Hippocampal formation (tissue), 2 donors: ENCODE measurements at places on chromosomes 1 and 21.
A peak's percentile ranks its signal among the peaks of the same experiment; 100 is the strongest.

- DNase-seq = no peak
These were observed 18.4 kb upstream of the RPL11 start for GRCh38 chr1:23673086-23673813.

GRCh38 chr21:42460391-42461184 is 35.4 kb downstream of the RSPH1 start:
- DNase-seq = no peak

- DNase-seq = no peak
These were observed 25.0 kb downstream of the PTPN22 start for GRCh38 chr1:113846391-113847035.

DNA sequence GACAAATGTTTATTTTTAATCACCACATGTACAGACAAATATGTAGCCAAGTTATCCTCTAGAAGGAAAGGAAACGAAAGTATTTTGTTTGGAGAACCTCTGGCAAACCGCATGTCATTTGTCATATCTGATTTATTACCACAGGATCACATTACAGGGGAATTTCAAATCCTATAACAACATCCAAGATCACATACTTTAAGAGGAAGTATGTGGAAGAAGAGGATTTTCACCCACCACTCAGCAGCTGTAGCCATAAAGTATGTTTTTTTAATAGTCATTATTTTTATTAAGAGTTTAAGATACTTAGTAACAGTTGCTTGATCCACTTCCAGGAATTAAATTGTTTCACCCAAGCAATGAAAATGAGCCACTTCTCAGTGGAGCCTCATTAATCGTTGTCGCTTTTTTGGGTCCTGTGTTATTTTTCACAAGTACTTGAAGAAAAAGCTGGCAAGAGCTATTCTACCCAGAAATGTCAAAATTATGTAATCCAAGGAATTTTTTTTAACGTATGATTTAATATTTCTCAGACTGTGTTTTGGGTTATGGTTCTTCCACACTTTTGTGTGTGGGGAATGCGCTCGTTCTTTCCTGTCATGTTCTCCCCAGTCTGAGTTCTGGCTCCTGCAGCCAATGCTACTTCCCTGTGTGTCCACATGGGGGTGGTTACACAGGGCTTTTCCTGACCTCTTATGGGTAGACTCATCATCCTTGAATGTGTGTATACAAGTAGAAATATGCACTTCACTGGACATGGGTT is 6.9 kb downstream of the SERTAD4 start:
- DNase-seq = peak; percentile 56

DNA sequence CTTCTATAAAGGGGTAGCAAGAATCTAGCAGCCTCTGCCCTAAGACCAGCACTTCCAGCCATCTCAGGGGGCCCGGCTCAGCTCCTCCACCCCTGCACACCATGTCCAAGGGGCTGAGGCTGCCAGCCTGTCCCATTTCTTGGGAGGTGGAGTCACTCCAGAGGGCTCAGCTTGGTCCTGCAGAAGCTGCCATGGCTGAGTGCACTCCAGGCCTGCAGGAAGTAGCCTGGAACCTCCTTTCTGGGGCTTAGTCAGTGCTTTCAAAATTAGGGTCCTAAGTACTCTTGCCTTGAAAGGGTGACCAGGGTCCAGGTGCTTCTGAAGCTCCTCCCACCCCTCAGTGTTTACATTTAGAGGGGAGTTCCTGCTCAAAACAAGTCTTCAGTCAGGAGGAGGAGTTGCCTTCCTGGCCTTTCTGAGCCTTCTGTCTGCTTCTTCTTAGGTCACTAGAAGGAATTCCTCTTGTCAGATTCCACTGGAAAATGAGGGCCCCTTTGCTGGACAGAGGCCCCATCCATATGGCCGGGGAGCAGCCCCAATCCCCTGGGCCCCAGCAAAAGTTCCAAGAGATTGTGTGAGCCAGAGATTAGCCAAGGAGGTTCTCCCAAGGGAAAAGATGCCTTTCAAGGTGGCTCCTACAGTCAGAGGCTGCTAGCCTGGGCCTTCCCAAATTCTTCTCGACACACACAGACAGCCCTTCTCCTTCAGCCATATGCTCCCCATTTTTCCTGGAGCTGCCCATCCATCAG is 128.1 kb upstream of the VAMP3 start:
- no peak for DNase-seq

DNA sequence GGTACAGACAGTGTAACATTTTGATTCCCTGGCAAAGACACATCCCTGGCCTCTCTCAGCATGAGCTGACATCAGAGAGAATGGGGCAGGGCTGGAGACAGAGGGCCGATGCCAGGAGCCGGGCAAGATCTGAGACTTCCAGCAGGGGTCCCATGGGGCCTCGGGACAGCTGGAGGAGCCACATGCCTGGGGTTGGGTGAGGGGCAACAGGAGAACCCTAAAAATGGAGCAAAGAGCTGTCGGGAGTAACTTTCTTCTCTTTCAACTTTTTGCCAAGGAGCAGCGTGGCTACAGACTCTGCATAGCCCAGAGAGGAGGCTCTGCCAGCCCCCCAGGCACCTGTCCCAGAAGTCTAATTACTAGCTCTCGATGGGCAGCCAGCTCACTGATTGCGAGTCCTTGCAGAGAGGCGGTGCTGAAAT is 130.8 kb downstream of the LACTBL1 start:
- peak; percentile 35 for DNase-seq

DNA sequence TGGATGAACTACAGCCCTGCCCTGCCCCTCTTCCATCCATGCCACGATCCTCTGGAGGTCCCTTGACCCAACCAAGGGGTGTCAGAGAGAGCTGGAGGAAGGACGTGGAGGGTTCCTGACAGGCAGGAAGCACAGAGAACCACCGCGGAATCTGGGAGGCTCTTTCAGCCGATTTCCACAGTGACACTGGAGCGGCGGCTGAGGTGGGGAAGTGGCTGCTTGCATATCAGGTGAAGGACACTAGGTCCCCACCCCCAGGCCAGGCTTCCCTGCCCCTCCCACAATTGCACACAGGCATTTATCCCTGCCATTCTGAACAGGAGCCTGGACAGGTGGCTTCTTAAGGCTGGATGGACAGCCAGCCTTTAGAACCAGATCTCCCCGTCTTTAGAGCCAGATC is 17.5 kb downstream of the LRRC71 start:
- no peak for DNase-seq

DNA sequence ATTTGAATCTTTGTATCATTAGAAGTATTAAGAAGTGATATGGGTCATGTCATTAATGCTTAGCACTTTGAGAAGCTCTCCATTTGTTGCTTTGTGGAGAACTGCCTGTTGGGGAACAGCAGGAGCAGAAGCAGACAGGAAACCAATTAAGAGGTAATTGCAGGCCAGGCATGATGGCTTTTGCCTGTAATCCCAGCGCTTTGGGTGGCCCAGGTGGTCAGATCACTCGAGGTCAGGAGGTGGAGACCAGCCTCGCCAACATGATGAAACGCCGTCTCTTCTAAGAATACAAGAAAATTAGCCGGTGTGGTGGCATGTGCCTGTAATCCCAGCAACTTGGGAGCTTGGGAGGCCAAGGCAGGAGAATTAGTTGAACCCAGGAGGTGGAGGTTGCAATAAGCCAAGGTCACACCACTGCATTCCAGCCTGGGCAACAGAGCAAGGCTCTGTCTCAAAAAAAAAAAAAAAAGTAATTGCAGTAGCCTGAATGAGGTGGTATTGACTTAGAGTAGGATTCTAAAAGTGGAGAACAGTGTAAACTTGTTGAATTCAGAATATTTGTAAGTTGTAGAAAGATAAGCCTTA is 57.8 kb upstream of the FASLG start:
- DNase-seq = no peak

DNA sequence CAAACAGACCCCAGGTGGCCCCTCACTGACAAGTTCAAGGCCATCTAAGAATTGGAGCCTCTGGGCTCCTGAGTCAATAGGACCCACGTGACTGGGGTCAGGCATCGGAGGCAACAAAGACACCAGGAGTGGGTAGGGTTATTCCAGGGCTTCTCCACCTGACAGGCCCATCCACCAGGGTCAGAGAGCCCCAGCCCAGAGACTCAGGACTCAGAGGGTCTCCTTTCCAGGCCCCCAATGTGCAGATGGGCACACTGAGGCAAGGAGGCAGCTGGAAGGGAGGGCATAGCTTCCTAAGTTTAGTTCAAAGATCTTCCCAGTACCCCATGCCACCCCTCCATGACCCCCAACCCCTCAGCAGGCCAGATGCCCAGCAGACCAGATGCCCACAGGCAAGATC is 388.6 kb downstream of the MATN1 start:
- DNase-seq = no peak

- DNase-seq = no peak
These were observed 347.2 kb upstream of the ZRANB2 start for GRCh38 chr1:71428029-71428428.

DNA sequence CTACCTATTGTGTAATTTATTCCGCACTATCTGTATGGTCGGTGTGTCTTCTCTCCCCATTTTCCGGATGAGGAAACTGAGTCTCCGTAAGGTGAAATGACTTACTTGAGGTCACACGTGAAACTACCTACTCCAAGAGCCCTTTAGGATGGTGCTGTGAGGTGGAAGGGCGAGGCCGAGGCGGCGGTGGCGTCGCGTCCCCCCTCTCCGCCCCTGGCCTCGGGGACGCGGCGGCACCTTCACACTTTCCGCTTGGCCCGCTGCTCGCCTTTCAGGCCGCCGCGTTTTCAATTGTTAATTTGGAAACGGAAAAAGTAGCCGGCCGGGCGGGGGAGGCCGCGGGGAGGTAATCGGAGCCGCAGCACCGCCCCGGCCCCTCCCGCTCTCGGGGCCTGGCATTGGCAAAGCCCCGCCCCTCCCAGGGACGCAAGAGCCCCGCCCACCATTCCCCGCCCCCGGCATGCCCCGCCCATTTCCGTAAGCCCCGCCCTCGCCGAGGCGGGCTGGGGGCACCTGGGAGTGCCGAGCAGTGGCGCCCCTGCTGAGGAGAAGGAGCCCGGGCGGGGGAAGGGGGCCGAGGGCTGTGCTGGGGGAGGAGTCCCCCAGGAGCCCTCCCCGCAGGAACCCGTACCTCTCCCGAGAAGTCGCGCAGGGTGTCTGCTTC is 18.6 kb downstream of the KCNQ4 start:
- no peak for DNase-seq

DNA sequence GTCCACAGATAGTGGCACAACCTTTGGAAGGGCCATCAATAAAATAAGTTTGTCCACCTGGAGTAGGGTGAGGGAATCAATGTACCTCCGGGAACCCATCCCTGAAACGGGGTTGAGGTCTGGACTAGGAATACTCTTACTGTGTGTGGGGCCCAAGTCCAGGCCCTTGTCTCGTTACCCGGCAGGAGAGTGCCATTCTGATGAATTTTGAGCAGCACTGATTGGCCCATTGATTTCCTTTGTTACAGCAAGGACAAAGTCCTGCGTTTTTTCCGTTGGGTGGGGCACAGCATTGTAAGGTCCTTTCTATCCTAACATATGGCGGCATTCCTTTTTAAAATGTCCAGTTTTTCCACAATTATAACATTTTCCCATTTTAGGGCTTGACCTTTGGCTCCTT is 75.2 kb downstream of the AXDND1 start:
- DNase-seq = no peak

GRCh38 chr1:228293816-228294500 is 86.1 kb downstream of the OBSCN start:
- no peak for DNase-seq

DNA sequence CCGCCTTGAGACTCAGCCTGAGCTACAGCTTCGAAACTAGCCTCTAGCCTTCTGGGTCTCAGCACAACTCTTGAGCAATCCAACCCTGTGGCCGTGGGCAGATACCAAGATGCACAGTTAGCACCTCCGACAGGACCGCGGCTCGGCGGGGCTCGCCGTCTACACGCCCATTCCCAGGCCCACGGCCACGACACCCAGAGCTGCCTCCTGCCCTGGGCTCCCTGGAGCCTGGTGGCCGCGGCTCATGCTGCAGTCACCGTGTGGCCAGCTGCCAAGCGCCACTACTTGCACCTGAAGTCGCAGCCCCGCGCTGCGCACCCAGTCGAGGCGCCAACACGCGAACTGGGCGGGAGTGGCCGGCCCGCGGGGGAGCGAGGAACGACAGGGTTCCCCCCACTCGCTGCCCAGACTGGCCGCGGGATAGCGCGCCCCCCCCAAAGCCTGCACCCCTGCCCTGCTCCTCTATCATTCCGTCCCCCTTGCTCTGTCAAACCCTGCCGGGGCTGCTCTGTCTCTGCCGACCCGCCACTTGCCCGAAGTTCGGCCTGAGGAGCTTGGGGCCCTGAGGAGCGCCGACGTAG is 729 bp upstream of the CDCA8 start:
- DNase-seq = no peak

- DNase-seq = no peak
These were observed 2.4 kb downstream of the SH2D5 start for GRCh38 chr1:20729990-20730689.

DNA sequence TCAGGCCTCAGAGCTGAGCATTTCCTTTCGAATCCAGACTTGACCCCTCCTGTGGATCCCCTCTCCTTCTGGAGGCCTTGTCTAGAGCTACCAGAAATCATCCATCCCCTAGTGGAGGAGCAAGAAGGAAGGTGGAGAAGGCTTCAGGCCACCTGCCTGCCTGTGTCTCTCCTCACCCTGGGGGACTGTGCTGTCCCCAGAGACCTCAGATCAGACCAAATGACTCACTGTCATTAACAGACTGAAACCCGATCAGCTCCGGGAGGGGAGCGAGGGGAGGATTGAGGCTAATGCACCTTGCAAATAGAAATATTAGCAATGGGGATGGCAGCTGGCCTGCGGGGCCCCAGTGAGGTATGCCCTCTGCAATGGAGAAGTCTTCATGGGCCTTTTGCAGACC is 2.1 kb downstream of the MYBPH start:
- no peak for DNase-seq

- no peak for DNase-seq
These were observed 170.6 kb upstream of the PROX1 start for GRCh38 chr1:213817156-213817555.

DNA sequence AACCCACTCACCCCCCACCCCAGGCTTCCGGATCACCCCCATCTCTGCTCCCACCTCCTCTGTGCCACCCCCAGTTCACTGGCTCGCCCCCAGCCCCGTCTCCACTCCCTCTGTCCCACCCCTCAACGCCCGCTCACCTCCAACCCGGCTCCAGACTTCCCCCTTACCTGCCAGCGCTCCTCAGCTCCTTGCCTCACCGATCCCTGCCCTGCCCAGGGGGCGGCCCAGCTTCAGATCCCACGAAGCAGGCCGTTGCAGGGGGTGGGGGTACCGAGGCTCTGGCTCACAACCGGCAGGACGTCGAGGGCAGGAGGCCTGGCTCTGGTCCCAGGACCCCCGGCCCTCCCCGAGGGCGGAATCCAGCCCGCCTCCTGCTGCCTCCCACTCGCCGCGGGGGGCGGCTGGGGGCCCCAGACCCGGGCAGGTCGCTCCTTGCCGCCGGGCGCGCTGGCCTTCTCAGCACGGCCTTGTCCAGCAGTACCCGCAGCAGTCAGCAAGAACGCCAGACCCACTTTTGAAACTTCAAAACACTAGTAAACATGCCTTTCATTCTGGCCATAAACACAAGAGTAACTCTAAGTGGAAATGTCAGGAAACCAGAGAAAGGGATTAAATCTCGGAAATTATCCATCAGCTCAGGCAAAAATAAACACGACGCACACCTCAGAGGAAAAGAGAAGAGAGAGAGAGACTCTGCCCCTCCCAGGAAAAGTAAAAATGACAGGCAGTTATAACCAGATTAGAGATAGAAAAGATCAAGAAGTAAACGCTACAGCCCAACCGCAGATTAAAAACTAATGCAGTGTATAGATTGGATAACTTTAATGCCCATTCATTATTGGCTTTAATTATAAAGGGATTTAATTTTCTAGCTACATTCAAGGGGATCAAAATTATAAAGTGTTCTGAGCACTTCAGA is 1.0 kb upstream of the FAM89A start:
- DNase-seq = no peak

- no peak for DNase-seq
These were observed 29.5 kb downstream of the SZRD1 start for GRCh38 chr1:16396591-16396990.

- no peak for DNase-seq
These were observed 4.9 kb downstream of the SH3BGR start for GRCh38 chr21:39456665-39457064.
